ENCODE measurements at places on chromosomes 12 and 14.

DNA sequence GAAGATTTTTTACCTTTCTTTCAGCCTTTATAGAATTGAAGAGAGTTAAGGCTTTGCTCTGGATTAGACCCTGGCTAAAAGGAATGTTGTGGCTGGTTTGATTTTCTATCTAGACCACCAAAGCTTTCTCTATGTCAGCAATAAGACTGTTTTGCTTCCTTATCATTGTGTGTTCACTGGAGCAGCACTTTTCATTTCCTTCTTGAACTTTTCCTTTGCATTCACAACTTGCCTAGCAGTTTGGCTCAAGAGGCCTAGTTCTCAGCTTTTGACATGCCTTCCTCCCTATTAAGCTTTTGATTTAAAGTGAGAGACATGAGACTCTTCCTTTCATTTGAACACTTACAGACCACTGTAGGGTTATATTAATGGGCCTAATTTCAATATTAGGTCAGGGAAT lies 64.1 kb upstream of the USP15 start:
- no peak for DNase-seq

- DNase-seq = no peak
Observed at GRCh38 chr14:67734675-67735074, 33.0 kb downstream of the RDH12 start.

DNA sequence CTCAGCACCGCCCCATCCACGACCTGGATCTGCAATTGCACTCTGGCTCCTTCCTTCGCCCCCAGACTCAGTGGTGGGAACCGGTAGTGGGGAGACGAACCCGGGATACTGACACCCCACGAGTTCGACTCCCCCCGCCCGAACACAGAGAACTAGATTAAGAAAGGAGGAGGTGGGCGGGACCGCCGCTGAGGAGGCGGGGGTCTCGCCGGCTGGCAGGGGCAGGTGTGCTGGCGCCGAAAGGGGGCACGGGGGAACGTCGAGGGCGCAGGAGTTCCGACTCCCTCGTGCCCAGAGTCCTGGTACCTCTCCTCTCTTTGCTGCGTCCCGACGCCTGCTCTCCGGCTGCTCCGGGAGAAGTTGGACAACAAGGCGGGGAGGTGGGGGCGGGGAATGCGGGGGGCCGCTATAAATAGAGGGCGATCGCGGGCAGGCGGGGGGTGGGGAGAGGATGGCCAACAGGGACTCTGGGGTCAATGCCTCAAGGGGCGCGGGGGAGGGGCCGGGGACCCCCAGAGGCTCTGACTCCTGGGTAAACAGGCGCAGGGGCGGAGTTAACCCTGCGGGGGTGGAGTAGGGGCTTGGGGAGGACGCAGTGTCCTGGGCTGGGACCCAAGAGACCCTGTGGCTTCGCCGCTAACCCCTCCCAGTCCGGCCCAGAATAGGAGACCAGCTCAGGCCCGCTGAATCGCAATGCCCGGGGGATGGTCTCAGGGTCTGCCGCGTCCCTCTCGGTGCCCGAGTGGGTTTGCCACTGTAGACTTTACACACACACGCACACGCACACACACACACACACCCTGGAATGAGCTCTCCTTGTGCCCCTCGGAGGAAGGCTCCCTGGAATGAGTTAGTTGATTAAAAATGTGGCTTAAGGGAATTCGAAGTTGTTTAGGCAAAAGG lies 761 bp upstream of the NDRG2 start:
- DNase-seq = no peak

GRCh38 chr12:2414810-2415567 lies 362.2 kb downstream of the CACNA1C start:
- no peak for DNase-seq

DNA sequence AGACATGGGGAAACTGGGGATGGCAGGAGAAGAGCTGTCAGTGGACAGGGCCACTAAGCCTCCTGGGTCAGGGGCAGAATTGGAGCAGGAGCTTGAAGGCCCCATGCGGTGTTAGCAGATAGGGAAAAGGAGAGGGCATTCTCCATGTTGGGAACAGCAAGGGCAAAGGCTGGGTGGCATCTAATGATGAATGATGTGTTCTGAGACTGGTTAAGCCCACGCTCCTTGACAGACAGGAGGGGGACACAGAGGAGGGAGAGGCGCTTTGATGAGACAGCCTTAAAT lies 63.0 kb downstream of the CLMN start:
- no peak for DNase-seq

- DNase-seq = no peak
Observed at GRCh38 chr12:124862768-124863415, 772 bp downstream of the SCARB1 start.

DNA sequence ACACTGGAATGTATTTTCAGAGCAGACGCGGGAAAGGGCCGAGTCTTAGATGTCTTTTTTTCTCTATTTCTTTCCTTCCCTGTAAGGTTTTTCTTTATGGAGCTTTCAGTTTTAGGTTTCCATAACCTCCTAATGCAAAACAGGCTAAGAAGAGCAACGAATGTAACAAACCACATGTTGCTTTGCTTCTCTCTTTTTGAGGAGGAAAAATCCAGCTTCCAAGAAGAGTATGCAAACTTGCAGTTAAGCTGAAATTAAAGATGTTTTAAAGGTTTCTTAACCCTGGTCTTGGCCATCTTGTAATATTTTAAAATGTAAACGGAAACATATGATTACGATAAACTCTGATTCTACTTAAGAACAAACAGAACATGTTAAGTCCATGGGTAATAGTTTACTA lies 86.9 kb downstream of the PRICKLE1 start:
- DNase-seq = no peak

DNA sequence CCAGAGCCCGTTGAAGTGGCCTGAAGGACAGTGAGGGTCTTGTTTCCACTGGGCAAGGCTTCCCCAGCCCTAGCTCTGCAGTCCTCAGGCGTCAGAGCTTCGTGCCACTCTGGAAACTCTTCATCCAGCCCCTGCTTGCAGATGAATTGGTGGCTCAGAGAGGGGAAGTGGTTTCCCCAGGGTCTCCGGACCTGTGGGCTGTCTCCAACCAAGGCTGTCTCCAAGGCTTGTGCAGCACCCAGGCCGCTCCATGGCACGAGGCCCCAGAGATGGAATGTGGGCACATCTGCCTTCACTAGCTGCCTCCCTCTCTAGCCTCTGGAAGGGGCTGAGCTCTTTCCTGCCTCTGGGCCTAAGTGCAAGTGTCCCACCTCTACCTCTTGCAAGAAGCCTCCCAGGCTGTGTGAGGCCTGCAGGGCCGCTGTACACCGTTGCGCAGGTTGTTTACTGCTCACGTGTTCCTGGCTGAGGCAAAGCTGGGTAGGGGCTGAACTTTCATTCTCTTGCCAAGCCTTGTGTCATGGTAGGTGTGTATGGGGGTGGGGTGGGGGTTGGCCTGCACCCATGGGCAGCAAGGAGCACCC lies 11.1 kb downstream of the RIN3 start:
- DNase-seq = no peak

DNA sequence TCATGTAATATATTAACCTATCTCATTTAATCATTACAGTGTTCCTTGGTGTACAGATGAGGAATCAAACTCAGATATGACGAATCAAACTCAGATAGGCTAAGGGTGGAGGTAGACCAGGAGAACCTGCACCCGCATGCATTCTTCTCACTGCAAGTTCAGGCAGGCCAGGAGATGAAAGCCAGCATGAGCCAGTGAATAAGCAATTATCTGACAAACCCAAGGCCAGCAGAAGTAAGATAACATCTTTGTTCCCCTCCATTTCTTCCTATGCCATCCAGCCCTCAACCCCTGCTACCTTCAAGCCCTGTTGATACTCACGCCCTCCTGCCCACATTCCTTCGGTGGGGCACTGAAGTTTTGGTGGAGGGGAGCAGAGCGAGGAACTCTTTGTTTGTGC lies 152.2 kb downstream of the ETV6 start:
- no peak for DNase-seq

DNA sequence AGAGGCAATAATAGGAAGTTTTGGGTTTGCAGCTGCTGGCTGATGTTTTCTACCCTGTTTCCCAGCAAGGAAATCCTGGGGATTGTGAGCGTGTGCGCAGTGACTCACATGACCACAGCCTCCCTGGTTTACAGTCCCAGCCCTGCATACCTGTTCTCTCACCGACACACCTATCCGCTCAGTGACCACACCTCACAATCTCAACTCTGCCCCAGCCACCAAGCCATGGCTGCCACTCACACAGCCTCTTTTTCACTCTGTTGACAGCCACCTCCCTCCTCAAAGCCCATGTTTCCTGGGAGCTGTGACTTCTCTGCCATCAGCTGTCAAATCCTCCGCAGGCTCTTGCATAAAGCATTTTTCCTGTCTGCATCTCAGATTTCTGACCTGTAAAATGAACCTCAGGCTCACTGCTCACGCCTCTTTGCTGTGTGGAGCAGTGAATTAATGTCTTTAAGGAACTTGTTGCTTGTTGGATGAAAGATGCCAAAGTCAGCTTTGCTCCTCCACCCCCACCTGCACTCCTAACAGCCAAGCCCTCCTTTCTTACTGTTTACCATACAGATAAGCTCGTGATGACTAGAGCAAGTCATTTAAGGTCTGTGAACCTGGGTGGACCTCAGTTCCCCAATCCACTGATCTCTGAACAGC lies 43.5 kb downstream of the B4GALNT3 start:
- no peak for DNase-seq

- DNase-seq = no peak
Observed at GRCh38 chr14:69554500-69554899, 20.2 kb downstream of the CCDC177 start.

DNA sequence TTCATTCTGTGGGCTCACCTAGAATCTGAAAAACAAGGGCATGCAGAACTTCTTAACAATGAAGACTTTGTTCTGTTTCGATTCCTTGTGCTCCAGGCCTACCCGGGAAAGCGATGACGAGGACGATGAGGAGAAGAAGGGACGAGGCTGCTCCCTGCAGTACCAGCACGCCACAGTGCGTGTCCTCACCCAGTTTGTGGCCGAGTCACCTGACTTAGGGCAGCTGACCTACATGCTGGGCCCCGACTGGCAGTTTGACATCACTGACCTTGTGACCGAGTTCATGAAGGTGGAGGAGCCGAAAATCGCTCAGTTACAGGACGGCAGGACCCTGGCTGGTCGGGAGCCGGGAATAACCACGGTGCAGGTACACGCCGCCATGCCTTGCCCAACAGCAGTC lies 585.4 kb downstream of the AACS start:
- no peak for DNase-seq

- DNase-seq = no peak
Observed at GRCh38 chr12:44336577-44336976, 500.7 kb downstream of the TMEM117 start.

DNA sequence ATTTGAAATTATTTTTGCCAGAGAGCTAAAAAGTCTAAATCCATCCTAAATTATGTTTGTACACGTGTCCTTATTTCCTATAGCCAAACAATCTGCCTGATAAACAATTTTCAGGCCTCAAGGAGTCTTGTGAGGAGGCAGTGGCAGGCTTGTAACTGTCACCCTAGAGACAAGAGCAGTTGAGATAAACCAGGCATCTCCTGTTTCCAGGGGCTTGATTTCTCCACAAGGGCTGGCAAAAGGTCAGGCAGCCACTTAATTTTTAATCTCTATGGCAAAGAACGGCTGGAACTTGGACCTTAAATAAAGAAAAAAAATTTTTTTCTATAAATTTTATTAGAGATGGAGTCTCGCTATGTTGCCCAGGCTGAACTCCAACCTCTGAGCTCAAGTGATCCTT lies 15.5 kb downstream of the PKP2 start:
- no peak for DNase-seq
